ENCODE measurements at places on chromosomes 2 and 18.

- no peak for DNase-seq
Observed at GRCh38 chr2:152600697-152601096, 116.6 kb downstream of the PRPF40A start.

DNA sequence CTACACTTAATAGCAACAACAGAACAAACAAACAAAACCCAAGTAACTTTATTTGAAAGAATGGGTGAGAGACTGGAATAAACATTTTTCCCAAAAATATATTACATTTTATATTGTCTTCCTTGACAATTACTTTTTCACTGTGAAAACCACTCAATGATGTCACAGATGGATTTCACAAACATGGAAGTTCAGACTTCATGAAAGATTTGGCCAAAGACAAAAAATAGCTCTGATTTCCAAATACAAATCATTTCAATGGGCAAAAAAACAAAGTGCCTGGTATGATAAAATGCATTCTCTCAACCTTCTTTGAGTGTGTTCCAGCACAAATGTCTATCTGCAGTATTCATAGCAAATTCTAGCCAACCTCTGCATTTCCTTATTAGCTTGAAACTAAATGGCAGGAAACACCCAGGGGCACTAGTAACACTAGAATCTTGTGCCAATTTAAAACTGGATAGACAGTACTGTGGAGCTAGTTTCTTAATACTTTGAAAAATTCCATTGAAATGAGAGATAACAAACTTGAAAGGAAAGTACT is 28.5 kb upstream of the NAPG start:
- DNase-seq: peak; percentile 22

GRCh38 chr2:12430407-12431133 is 286.2 kb upstream of the TRIB2 start:
- DNase-seq: peak; percentile 12

- no peak for DNase-seq
Observed at GRCh38 chr2:183995632-183996031, 602.7 kb upstream of the ZNF804A start.

GRCh38 chr2:190304404-190304803 is 15.2 kb downstream of the HIBCH start:
- DNase-seq: no peak

GRCh38 chr2:69645031-69645431 is 1.5 kb upstream of the AAK1 start:
- DNase-seq: no peak

GRCh38 chr2:49831698-49832367 is 677.5 kb upstream of the FSHR start:
- no peak for DNase-seq

DNA sequence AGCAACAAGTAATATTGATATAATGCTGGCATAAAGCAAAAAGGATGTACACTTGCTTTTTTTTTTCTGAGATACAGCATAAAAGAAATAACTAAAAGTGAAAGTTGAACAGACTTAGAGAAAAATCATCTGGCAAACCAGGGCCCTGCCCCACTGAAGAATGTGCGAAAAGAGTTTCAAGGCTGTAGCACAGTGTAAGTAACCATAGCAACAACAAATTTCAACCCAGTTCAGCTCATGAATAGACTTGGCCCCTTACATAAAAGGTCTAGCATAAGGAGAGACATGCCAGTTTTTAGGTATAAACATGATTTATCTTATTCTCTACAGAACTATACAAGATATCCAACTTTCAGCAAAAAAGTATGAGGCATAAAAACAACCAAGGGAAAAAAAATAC is 113.7 kb upstream of the GYPC start:
- no peak for DNase-seq

DNA sequence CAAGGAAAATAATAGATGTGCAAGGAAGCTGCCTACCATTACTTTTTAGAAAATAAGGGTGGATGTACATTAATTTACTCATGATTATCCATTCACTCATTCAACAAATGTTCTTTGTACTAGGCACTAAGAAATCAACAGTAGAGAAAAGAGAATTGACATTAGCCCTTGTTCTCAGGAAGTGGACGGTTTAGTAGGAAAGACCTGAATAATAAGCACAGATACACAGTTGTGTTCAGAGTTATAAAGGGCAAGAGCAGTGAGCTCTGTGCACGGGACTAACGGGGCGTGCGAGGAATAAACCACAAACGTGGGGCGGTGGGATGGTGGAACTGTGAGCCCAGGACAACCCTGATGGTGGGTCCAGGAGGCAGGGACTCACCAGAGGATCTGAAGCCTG is 94.4 kb upstream of the MBOAT2 start:
- DNase-seq: no peak

DNA sequence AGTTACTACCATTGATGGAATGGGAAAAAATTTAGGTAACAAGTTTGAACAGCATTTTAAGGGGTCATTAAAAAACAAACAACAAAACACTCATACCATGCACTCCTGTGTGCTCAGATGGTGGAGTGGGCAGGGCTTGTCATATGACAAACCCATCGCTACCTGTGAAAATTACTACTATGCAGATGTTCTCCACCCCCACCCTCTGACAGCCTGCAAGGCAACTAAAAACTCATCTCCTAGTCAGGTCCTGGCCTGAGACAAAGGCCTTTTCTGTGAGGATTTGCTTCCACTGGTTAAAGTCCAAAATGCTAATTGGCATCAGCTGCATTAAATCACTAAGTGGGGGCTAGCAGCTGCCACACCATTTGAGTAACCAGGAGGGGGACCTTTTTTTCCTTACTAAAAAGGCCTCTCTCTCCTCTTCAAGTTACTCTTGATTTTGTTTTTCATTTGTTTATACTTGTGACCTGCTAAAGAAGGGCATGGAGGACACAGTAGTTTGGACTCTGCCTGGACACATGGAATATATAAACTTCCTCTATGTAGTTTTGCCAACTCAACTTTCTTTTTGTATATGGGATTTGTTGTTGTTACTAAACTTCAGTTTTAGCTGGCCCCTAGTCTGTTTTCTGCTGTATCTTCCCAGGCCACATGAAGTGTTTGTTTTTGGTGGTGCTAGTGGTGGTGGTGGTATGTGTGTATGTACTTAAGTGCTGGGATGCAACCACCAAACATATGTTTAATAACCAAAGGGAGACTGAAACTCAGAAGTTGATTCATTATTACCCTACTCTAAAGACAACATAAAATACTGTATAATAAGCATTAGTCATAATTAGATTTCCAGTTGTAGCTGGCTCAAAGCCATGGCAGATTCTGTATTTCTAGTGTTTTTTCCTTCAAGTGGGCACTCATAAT is 121.3 kb downstream of the MAP4K4 start:
- DNase-seq: peak; percentile 88

DNA sequence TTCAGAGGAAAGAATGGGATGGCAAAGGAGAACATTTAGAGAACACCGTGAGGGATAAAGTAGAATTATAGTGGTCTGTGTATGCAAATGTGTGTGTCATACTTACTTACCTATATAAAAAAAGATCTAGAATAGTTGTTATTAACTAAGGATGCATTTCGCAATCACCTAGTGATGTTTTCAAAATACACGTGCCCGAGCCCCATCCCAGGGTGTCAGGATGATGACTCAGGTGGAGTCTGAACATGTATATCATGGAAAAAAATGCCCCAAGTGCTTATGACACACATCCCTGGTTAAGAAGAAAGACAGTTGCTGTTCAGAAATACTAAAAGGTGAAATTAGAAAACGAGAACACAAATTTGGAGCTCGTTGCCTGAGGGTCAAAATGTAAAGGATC is 109.0 kb downstream of the CERS6 start:
- DNase-seq: peak; percentile 89

GRCh38 chr2:2561346-2562095 is 230.4 kb upstream of the MYT1L start:
- no peak for DNase-seq

DNA sequence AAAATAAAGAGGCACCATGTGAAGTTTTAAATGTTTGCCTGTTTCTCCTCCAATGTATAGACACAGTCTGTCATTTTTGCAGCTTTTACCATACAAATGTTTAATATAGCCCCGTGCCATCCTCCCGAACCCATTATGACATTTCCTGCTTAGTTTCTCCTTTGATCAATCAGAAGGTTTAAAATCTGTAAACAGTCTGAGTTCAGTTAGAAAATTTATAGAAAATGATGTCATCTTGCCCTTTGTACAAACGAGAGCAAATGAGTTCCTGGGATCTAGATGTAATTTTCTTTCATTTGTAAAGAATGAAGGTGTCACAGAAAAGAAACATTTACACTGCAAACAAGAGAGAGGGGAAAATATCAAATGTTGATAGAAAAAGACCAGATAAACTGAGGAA is 62.7 kb upstream of the NFU1 start:
- no peak for DNase-seq

DNA sequence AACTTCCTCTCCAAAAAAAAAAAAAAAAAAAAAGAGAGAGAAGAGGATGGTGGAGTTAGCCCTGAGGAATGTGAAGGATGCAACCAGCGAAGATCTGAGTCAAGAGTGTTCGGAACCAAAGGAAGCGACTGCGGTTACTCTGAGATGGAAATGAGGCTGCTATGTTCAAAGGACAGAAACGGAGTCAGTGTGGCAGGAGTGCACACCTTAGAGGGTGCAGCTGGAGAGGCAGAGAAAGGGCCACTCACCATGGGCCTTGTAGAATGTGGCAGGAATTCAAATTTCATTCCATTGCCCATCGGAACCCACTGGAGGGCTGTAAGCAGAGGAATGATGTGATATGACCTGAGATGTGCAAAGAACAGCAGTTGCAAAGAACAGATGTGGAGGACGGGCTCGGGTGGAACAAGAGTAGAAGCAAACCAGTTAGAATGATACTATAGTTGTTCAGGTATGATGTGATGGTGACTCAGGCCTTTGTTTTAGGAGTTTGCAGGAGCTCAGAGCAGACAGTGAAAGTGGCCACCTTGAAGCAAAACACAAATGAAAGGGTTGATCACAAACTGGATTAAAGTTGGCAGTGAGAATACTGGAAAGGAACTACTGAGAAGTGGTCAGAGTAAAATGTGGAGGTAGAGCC is 22.6 kb downstream of the ITGA6 start:
- DNase-seq: no peak

GRCh38 chr2:206452242-206452641 is 8.9 kb downstream of the ADAM23 start:
- peak; percentile 8 for DNase-seq

- DNase-seq: peak; percentile 67
Observed at GRCh38 chr2:165015052-165015642, 59.8 kb upstream of the SLC38A11 start.

- no peak for DNase-seq
Observed at GRCh38 chr2:42792087-42792582, 248 bp downstream of the HAAO start.

GRCh38 chr2:199868431-199869226 is 17.6 kb upstream of the FTCDNL1 start:
- no peak for DNase-seq

DNA sequence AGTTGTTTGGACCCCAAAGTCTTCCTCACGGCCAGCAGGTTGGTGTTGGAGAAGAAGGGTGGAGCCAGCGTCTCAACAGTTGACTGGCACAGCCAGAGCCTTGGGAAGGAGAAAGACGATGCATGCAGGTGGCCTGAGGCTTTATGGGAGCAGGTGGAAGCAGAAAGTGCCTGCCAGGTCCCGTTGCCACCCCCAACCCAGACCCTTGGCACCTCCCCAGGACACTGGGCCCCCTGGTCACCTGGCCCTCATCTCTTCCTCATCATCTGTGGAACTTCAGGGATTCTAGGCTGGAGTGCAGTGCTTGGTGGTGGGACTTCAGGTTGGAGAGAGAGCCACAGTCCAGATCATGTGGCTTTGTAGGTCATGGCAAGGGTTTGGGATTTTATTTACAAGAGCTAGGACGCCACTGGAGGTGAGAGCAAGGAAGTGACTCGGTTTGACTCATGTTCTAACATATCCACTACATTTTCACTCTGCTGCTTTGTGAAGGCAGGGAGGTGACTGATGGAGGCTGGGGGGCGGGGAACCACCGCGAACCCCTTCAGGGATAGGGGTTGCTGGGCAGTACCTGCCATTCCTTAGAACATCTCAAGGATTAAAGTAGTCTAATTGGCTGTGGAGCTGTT is 62.5 kb upstream of the B3GNT7 start:
- DNase-seq: peak; percentile 38

DNA sequence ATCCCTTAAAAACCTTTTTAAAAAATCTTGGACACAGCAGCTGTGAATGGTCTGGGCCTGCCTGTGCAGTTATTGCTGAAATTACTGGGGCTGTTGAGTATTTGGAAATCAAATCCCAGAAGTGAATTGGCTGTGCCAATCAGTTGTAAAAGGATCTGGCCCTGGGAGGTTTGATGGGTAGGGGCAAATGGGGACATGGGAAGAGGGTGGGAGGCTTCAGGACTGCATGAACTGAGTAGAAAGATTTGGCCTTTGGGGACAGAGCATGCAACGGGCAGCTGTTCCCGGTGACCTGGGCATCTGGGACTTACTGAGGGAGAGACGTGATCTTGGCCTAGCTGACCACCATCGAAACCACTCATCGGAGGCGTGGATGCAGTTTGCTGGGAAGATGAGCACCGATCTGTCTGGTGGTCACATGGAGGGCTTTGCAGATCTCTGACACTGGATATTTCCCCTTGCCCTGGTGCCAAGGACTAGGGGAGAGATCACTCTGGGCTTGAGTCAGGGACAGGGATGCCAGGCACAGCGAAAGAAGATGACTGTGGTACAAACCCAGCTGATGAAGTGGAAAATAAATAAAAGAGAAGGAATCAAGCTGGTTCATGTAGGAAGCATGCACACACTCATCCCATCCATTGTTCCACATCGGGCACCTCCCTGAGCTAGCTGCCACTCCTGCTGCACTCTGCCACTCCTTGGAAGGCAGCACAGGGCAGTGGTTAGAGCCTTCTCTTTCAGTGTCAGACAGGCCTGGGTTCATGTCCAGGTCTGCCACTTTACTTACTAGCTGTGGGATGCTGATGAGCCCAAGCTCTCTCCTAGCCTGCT is 58.4 kb downstream of the SEMA4F start:
- no peak for DNase-seq

DNA sequence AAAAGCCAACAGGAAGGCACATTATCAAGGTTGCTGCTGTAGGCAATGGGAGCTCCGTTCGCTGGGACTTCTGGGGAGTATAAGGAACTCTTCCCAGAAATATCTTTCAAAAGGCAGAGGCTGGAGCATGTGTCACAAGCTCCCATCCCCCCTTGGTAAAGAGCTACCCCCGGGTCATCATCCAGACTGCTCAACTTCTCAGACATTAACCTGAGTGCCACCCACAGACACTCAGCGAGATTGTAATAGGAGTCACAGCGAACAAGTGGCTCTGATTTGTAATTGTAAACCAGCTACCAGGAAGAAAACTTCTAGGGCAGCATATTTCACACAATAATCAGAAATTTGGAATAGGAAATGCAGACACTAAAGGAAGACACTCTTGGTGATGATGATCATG is 290.2 kb upstream of the PARD3B start:
- DNase-seq: no peak

- DNase-seq: peak; percentile 23
Observed at GRCh38 chr2:61671561-61672315, 133.6 kb upstream of the XPO1 start.

Measured in fibroblast of mammary gland (primary cell).